MV-4-11 (cell line): ENCODE measurements at places on chromosomes 11 and 22.

- no peak for DNase-seq
These were observed 20.8 kb downstream of the CHRDL2 start for GRCh38 chr11:74710281-74710938.

DNA sequence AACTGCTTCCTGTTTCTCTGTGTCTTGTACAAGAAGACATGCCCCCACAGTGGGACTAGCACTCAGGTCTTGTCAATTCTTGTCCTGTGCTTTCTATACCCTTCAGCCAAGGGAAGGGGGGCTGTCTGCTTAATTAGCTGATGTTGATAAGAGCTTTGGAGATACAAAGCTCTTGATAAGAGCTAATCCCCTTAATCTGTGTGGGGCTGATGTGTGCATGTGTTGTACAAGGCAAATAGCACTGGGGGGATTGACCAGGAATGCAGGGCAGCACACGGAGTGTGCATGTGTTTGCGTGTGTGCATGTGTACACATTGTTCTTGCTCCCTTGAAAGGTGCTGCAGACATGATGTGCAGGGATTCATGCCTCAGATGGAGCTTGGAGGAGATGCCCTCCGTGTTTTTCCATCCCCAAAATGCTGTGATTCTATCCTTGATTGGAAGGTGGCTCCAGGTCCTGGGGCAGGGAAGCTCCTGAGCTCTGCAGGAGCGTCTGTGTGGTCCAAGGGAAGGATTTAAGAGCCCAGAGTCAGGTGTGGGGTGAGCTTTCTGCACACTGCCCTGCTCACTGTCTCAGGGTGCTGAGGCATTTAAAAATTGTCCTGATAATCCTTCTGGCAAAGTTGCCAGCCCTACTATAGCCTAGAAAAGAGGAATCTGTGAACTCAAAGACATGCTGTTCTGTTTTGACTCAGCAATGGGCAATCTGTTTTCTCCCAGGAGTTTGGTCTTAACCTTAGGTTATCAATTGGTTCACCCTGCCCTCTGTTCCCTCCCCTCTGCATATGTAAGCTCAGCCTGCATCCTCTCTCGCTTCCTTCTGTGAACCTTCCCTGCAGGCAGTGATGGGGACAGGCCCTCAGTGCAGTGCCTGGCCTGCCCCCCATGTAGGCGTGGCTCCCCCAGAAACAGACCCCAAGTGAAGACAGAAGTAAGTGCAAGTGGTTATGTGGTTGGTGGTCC lies 102.0 kb downstream of the GRIK4 start:
- peak; percentile 27 for DNase-seq

DNA sequence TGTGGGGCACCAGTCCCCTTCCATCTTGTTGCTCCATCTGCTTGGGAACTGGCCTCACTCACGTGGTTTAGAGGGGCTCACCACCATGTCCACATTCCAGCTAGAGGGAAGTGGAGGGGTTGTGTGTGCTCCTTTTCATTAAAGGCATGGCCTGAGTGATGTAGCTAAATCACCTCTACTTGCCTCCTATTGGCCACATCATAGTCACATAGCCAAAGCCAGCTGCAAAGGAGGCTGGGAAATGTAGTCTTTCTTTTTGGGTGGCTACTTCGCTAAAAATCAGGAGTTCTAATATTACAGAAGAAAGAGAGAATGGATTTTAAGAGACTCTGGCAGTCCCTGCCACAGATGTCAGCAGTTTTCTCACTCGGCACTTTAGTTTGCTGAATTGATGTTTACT lies 63.0 kb upstream of the ALX4 start:
- no peak for DNase-seq

- no peak for DNase-seq
These were observed 271.7 kb upstream of the ANO5 start for GRCh38 chr11:21921151-21921550.

- DNase-seq = no peak
These were observed 1.1 kb downstream of the MOB2 start for GRCh38 chr11:1485504-1485885.

- no peak for DNase-seq
These were observed 2.9 kb downstream of the DIXDC1 start for GRCh38 chr11:111939836-111940604.

GRCh38 chr11:83035070-83035854 lies 36.4 kb downstream of the RAB30 start:
- DNase-seq = no peak

GRCh38 chr11:6321961-6322362 lies 1.7 kb upstream of the CAVIN3 start:
- peak; percentile 37 for DNase-seq

DNA sequence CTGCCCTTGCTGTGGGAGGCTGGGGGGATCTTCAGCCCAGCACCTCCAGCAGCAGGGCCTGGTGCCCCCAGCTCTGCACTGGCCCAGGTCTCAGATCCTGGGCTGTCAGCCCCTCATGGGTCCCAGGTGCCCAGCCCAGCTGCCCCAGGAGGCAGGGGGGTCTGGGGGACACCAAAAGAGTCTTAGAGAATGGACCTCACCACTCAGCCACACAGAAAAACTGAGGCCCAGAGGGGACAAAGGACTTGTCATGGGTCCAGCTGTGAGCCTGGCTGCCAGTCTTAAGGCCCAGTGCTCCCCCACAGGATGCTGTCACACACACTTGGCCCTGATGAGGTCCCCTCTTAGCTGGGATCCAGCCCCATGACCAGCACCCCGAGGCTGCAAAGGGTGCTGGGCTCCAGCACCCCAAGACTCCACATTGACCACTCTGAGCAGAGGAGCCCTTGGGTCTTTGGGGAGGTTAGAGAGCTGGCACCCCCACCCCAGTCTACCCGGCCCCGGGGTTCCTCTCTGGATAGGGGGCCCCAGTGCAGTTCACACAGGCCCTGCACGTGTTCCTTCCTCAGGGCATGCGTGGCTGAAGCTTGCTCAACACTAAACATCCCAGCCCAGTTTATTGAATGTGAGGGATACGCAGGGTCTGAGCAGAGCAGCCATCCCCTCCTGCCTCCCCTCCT lies 54.4 kb downstream of the IGLL5 start:
- no peak for DNase-seq

- DNase-seq = no peak
These were observed 120.8 kb upstream of the APOA1 start for GRCh38 chr11:116958246-116958645.
